ENCODE measurements at places on chromosomes 13 and 19.

DNA sequence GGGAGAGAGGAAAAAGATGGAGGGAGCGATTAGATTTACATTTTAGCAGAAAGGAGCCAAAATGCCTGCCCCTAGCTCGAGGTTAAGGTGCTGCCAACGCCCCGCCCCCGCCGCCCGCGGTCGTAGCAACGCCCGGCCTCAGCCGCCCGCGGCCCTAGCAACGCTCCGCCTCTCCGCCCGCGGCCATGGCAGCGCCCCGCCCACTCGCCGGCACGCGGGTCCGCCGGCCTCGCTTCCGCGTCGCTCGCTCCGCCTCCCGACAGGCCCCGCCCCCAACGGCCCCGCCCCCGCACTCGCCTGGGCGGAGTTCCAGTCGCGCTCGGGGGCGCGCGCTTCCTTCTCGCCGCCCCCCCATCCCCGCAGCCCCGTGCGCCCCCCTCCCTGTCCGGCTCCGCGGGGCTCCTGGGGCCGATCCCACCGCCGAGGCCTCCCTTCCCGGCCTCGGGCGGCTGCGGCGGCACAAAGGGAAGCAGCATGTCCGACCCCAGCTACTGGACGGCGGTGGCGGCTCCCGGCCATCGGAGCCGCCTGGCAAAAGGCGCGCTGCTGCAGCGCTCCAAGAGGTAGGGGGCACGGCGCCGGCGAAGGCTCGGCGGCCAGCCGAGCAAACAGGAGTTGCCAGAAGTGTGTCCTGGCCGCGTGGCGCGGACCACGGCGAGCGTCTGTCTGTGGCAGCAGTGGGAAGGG, 20.3 kb downstream of the MAST3 start:
- peak; percentile 95 for DNase-seq

DNA sequence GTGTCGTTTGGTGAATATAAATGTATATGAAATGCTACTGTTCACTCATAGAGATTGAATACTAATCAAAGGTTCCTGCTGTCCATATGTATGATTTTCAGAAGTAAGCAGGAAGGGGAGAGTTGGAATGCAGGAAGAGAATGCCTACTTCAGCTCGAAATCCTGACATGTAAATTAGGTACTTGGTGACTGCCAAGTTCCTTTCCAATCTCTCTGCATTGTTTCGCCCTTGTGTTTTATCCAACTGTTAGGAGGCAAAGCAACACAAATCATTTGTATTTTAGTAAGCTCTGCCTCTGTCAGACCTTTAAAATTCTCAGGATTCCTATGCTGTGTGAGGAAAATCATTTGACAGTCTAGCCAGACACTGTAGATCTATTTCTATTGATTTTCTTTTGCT, 9.0 kb downstream of the STARD13 start:
- no peak for DNase-seq

- DNase-seq, result no peak
Measured at GRCh38 chr13:47457626-47458025, 543.4 kb downstream of the SUCLA2 start.

DNA sequence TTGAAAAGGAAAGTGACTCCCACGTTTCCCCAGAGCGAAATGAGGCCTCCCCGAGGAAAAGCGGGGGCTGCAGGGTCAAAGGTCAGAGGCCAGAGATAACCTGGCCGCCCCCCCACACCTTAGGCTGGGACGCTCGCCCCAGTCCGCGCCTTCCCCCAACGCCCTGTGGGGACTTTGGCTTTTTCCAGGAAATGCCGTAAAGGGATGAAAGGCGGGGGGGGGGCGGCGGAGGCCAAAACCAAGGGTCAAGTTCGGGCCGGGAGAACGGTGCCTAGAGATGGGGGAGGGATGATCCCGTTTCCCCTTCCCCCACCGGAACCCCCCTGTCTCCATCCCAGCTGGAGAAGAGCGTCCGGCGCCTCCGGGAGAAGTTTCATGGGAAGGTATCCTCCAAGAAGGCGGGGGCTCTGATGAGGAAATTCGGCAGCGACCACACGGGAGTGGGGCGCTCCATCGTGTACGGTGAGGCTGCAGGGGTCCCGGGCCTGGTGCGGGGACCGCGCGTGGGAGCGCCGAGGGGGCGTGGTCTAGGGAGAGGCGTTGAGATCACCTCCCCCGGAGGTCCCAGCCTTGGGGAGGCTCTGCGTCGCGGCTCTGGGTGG, 575 bp downstream of the SHFL start:
- DNase-seq, result no peak

GRCh38 chr13:33659466-33659865, 158.5 kb upstream of the RFC3 start:
- no peak for DNase-seq

- DNase-seq, result no peak
Measured at GRCh38 chr13:36829753-36830152, 10.7 kb downstream of the RFXAP start.

Measured in stimulated activated CD4-positive, alpha-beta T cell treated with anti-CD3 and anti-CD28 coated beads, Interleukin-2, amount 100 ng/mL, for 48 hours (primary cell).